ENCODE measurements at places on chromosomes 6 and 20.

GRCh38 chr20:4109307-4109940 lies 94.1 kb upstream of the RNF24 start:
- no peak for DNase-seq

DNA sequence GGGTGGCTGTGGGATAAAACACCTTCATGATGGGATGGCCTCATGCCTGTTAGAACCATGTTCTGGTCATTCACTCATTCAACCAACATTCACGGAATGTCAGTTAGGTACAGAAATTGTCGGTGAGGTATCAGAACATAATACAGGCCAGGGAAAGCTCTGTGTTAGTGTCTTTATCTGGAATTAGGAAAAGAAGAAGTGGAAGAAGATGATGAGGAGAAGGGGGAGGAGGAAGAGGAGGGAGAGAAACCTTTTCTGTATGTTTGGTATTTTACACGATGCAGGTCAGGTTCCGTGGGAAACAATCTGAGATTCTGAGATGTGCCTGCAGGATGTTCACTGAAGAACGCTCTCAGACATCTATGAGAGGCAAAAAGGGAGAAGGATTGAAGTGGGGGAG lies 5.6 kb downstream of the ADTRP start:
- DNase-seq, result no peak

DNA sequence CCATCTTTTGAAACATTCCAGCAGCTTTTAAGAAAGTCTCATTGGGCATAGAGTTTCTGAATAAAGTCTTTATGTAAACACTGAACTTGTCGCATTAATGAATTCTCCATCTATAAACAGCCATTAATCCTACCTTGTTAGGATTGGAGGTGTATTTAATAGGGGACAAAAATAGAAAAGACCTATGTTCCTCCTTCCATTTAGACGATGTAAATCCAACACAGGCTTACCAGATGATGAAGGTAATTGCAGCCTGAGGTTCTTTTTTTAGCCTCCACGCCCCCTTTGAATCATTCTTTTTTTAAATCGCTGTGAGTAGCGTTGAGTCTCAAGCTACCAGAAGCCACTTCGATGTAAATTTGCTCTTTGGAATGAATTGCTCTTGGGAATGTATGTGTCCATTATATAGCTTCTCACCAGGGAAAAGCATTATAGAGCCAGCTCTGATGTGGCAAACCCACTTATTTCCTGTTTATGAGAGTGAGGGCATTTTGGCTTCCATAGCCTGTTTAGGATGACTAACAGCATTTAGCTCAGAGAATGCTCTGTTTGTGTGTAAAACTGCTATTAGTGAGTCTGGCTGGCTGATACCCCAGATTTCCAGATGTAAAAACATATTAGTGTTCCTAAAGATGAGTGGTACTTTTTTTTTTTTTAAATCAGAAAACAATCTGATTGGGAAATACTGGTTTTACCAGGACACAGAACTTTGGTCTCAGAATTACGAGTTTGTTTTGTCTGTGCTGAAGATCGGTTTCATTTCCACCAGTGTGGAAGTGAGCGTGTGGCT lies 74.9 kb upstream of the CLDN20 start:
- DNase-seq, result no peak

DNA sequence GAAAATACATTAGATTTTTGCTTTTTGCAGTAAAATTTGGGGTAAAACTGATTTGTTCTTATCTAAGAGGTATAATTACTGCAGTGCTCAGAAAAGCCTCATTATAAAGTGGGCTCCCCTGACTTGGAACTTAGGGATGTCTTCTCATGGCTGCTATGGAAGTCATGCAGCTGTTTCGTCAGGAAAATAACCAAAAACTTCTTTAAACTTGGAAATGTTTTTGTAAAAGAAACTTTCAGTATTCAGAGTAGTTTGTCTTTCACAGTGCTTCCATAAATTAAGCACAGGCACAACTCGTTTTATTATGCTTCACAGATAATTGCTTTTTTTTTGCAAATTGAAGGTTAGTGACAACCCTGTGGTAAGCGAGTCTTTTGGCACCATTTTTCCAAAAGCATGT lies 6.8 kb downstream of the MAPK14 start:
- no peak for DNase-seq

GRCh38 chr6:44309631-44310030 lies 3.5 kb downstream of the AARS2 start:
- no peak for DNase-seq

- DNase-seq, result no peak
Observed at GRCh38 chr6:63245420-63245819, 34.2 kb downstream of the FKBP1C start.

GRCh38 chr6:151372164-151372563 lies 19.2 kb downstream of the ZBTB2 start:
- DNase-seq, result no peak

- no peak for DNase-seq
Observed at GRCh38 chr6:90062667-90063066, 168.4 kb downstream of the GJA10 start.

DNA sequence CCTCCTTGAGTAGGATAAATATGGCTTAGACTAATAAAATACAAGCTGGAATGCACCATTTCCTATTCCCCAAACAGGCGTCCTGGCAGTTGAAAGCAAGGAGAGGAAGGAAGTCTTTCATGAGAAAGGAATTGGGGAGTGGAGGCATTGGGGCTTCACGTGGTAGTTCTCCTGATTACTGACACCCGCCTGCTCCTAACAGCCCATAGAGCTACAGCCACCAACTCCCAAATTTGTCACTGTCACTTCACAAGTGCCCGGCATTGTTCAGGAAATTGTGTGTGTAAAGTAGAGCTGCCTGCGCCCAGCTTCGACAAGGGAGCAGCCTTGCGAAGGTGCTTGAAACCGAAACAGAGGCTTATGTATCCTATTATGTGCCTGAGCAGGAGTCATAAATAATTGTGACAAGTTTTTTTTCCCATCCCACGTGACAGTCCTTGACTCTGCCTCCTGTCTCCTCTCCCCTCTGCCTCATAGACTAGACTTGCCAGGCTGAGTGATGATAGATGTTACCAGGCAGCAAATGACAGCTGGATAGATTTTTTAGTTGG lies 301.7 kb upstream of the ZFP64 start:
- DNase-seq, result no peak

DNA sequence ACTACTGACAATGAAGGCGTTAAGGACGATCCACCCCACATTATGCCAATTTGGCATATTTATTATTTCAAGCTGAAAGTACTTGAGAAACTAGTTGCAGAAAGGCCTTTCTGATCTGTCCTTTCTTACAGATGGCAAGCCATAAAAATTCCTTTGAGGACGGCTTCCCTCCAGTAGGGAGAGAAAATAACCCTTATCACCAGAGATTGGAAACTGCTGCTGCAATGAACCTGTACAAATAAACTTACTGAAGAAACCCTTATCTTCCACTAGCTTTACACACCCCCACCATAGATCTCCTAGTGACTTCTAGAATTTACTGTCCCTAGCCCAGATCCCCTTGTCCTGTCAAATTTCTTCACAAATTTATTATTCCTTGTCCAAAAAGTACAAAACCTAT lies 105.2 kb downstream of the MAP7 start:
- no peak for DNase-seq

- DNase-seq, result no peak
Observed at GRCh38 chr20:4810426-4811019, 88.8 kb downstream of the PRND start.

GRCh38 chr20:23362392-23363256 lies 642 bp downstream of the GZF1 start:
- DNase-seq, result peak; percentile 62

- no peak for DNase-seq
Observed at GRCh38 chr20:41782730-41783406, 164.7 kb upstream of the CHD6 start.

DNA sequence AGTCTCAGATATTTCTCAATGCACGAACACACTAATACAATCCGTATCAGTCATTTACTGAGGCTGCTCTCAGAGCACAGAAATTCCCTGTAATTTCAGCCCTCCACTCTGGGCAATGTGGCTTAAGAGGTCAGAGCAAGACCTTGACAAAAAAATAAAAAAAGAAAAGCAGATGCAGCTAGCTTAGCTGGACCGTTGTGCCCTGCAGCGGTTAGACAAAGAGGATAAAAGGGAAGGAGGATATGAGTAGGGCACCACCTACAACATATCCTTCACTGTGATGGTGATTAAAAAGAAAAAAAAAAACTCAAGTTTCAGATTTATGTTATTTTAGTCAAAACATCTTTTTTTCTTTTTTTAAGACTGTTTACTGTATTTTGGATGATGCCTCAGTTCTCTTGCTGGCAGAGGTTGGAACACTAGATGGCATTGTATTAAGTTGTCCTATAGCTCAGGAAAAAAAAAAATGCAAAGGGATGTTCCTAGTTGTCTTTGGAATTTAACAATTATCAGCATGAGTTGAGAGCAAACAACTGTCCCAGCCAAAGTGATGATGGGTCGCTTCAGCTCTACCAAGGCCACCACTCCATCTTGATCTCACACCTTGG lies 59.9 kb downstream of the ANKEF1 start:
- peak; percentile 19 for DNase-seq

DNA sequence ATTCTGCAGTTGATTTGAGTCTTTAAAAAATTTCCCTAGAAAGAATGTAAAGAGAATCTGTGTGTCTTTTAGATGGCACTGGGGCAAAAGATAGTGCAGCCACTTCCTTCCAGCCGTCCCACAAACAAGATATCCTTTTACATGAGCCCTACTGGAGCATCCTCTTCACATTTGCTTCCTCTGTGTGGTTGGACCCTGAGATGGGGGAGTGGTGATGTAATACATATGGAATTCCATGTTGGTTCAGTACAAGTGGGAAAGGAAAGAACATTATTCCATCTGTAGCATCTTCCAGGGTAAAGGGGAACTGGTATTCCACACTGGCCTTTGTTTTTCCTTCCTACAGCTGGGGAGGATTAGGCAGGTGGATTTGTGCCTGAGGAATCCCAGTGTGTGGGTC lies 78.9 kb upstream of the ISM1 start:
- no peak for DNase-seq

- no peak for DNase-seq
Observed at GRCh38 chr6:138037009-138037504, 70.2 kb downstream of the PERP start.

DNA sequence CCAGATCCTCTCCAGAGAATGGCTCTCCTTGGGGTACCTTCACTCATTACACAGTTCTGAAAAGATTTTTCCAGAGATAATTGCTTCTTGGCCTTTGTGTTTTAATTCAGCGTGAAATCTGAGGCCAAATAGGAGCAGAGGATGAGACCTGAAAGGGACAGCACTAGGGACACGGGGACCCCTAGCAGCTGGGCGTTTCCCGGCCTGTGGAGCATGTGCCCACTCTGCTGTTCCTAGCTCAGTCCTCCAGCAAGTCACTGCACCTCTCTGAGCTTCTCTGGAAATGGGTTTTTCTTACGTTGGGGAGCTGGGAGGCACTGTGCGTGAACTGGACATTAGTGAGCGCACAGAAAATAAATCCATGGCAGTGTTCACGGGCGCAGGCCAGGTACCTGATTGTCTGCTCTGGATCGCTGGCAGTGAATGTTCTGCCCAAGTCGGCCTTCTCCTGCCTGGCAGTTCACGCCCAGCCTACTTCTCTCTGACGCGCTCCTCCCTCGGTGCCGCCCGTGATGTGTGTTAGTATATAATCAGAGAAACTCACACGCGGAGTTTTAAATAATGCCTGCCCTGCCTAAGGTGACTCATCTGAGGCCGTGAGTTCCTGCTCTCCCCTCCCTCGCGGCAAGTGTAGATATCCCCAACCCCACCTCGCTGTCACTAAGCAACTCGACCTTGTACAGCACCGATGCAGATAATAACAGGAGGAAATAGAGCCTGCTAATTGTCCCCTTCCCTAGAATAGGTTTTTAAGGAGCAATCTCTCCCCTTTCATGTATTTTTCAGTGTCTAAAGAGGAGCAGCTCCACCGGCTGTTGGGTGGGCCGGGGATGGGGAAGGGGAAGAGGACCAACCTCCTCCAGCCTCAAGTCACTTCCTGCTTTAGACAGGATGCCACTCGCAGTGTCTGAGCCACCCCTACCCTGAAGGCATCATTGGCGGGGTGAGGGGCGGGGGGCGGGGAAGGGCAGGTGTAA lies 2.7 kb upstream of the TUBB2A start:
- DNase-seq, result peak; percentile 84

DNA sequence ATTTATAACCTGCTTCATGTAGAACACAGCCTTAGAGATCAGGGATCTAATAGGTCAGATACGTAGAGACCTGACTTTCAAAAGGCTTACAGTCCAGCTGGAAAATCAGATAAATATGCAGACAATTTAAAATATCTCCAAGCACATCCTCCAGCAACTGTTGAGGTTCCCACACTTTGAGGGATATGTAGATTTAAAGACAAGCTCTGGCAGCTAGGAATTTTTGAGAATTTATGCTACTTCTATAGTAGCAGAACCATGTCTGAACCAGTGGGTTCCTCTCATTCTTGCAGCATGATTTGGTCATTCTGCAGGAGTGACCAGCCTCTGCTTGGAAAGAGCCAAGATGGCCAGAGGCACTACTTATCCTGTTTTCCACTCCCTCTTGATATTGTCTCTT lies 60.5 kb downstream of the CYB5R4 start:
- DNase-seq, result no peak

- no peak for DNase-seq
Observed at GRCh38 chr6:101640131-101640530, 246.6 kb downstream of the GRIK2 start.

DNA sequence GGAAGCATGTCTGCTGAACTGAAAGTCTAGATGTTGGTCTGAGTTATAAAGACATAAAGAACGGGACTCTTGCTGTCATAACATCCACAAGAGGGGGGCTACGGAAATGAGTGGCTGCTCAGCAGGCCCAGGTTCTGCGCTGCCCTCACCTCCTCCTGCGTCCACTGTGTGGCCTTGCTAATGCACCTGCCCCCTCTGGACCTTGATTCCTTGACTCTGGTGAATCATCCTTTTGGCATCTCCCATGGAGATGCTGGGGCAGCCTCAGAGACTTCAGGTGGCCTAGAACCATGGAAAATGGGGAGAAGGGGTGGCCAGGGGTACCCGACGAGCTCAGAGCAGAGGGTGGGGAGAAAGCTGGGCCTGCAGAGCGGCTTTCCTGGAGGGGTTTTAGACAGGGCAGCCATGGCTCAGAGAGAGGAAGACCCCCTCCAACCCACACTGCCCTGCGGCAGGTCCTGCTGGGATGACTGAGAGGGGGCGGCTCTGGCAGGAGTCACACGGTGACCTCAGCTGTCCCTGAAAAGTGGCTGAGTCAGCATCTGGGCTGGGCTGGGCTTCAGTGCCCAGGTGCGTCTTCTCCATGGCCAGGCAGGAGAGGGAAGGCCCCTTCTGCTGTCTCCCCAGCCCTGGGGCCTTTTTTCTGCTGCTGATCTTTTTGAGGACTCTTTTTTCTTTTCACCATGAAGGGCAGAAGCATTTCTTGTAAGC lies 46.9 kb downstream of the DLGAP4 start:
- no peak for DNase-seq

DNA sequence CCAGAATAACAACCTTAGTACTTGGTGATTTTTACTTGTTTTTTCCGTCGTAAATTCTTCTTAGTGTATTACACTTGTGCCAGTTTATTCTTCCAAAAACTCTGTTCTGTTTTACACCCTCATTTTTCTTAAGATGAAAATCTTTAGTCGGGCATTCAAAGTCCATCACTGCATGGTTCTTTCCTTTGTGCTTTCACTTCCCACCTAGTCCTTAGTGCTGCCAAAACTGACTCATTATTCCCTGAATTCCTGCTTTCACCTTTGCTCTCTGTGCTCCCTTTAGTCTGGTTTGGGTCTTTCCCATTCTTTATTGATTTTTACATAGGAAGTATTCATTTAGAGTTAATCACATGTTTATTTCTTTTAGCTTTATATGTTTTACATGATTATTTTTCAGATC lies 3.3 kb downstream of the TRMT11 start:
- DNase-seq, result no peak

- DNase-seq, result no peak
Observed at GRCh38 chr6:25913741-25914140, 16.8 kb downstream of the SLC17A2 start.
